T-helper 9 cell (primary cell): ENCODE measurements at places on chromosomes 5 and 9.

DNA sequence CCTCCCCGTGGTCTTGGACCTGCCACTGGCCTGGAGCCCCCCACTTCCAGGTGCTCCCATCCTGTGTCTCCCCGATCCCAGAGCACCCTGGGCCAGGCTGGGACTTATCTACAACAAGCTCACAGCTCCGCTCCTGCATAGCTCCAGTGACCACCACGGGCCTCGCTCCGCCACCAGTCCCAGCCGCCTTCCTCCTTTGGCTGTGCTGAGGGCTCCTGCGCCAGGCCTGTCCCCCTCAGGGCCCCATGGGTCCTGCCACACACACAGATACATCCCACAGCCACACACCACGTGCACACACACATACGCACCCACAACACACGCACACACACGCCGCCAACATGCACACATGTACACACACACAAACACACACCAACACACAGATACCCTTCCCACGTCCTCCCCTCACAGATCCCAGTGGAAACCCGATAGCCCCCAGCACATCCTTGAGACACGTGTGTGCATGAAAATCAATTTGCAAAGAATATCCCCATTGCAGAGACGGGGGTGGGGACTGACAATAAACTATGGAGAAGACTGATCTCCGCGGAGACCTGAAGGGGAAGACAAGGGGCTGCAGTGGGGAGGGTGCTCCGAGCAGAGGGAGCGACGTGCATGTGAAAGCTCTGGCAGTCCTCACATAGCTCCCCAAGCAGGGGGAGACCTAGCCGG lies 18.5 kb upstream of the LAMC3 start:
- DNase-seq = no peak

GRCh38 chr5:42596817-42597216 lies 159.8 kb upstream of the CCDC152 start:
- no peak for DNase-seq

GRCh38 chr5:89441965-89442364 lies 559.0 kb upstream of the MEF2C start:
- DNase-seq = no peak

- no peak for DNase-seq
Observed at GRCh38 chr5:24141046-24141445, 503.7 kb downstream of the CDH10 start.

DNA sequence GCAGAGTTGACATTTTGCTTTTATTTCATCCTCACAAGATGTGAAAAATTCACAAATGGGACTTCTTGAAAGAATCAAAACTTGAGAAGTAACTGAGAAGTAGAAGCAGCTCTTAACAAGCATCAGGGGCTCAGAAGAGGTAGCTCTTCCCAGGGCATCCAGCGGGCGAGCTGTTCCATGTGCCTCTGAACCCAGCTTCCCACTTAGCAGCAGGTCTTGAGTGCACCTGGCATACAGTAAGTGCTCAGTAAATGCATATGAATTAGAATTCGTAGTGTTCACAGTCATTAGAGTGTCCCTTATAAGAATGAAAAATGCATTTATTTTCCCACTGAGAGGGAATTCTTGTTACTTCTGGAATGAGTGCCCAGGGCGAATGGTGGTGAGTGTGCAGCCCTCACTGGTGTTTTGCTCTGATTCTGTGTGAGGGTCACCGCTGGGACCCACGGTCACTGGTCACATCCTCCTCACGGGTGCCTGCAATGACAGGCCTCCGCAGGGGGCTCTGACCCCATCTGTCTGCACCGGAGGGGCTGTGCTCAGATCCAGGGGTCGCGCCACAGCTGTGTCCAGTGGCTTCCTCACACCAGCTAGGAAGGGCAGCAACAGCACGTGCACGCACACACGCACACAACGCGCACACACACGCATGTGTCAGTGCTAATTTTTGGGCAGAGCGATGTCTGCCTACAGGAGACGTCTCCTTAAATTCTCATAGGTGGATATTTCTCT lies 26.9 kb downstream of the EXOC3 start:
- no peak for DNase-seq

- DNase-seq = no peak
Observed at GRCh38 chr9:76576344-76576743, 117.4 kb downstream of the GCNT1 start.

DNA sequence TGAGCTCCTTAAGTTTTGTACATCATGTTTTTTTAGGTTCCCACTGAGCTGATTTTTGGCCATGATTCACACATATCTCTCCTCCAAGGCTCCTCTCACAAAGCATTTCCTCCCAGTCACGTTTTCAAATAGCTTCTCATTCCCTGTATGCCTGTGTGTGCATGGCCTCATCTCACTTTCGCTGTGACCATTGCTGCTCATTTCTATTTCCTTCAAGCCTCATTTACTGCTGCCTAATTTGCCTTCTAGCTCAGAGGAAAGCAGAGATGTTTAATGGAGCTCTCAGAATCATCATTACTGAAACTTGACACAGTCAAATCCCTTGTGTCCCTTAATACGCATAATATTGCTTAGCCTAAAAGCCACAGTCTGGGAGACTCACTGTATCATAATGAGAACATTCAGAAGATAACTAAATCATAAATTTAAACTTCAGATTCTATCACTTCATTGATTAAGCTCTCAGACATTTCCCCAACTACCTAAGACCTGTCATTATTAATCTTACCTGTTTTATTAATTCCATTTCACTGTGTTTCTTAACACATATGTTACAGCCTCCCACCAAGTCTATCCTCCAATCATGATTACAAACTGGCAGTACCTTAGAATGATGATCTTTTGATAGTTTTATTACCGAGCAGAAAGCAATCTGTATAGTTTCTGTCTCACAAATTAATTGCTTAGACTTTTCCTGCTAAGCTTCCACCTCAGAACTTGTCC lies 278.3 kb upstream of the PTGER4 start:
- no peak for DNase-seq

GRCh38 chr5:1311439-1312055 lies 16.7 kb upstream of the TERT start:
- DNase-seq = no peak

- DNase-seq = no peak
Observed at GRCh38 chr5:137580030-137580429, 80.9 kb upstream of the SPOCK1 start.

DNA sequence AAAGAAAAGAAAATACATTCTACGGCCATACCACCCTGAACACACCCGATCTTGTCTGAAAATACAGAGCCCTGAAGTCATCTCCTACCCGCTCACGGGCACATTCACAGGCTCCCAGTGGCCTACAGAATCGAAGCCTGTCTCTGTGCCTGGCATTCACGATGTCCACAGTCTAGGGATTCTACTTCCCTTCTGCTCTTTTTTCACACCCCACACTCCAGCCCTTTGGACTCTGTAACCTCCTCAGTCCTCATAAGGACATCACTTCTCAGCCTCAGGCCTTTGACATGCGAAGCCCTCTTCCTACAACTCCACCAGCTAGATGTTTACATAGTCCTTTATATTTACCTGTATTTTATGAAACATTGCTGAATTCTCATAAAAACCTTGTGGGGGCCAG lies 77.8 kb downstream of the CSNK1A1 start:
- no peak for DNase-seq

- no peak for DNase-seq
Observed at GRCh38 chr9:82894961-82895821, 167.8 kb downstream of the RASEF start.

GRCh38 chr9:125755340-125755739 lies 8.2 kb downstream of the PBX3 start:
- no peak for DNase-seq

- no peak for DNase-seq
Observed at GRCh38 chr5:4847766-4848165, 292.4 kb upstream of the ADAMTS16 start.
